ENCODE measurements at places on chromosomes 12 and 14.

GRCh38 chr12:89384807-89385206, 32.5 kb upstream of the DUSP6 start:
- DNase-seq, result no peak

DNA sequence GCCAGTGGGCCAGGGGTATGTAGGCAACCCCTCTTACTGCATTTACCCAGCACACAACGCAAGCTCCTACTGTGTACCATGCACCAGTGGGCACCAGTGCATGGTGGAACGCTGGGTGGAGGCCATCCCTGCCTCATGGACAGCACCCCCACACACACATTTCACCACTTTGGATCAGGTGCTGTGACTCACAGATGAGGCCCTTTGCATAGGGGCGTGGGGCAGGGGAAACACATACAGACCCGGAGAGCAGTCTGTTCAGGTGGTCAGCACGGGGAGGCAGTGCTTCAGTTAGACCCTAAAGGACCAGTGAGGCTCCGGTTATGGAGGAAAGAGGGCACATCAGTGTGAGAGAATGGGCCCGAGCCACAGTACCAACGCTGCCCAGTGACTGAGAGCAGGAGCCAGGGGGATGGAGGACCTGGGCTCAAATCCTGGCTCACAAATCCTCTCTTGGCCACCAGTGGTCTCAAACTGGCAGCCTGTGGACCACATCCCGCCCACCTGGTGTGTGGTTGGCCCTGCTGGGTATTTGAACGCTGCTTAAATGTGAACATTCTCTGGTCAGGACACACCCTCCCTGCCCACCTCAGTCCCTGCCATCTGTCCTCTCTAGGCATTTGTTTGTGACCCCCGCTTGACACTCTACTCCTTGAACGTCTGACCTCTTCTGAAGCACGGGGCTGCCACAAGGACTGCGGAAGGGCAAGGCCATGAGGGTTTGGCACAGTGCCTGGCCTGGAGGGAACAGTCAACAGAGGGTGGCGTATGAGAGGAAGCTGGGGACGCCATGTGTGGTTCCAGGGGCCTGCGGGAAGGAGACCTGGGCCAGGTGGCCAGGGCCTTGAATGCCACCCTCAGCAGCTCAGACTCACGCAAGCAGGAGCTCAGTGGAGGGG, 46.7 kb downstream of the FAM222A start:
- DNase-seq, result no peak

GRCh38 chr14:85573406-85573805, 43.5 kb downstream of the FLRT2 start:
- DNase-seq, result no peak

GRCh38 chr12:29533815-29534489, 36.5 kb upstream of the OVCH1 start:
- DNase-seq, result no peak

GRCh38 chr12:75317784-75318183, 12.3 kb downstream of the CAPS2 start:
- DNase-seq, result no peak

DNA sequence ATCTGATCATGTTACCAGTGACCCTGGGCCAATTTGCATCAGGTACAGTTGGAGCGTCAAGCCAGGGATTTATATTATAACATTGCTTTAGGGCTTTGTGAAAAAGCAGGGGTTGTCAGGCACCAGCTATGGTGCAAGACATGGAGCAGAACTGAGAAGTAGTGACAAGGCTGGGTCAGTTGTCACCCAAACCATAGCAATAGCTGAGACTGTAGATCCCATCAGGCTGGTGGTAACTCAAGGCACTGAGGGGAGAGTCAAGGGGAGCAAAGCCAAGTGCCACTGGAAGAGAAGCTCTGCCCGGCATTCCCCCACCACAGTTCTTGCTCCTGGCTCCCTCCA, 16.9 kb downstream of the BCL2L14 start:
- no peak for DNase-seq

GRCh38 chr12:64672925-64673409, 62.7 kb downstream of the RASSF3 start:
- DNase-seq, result no peak

DNA sequence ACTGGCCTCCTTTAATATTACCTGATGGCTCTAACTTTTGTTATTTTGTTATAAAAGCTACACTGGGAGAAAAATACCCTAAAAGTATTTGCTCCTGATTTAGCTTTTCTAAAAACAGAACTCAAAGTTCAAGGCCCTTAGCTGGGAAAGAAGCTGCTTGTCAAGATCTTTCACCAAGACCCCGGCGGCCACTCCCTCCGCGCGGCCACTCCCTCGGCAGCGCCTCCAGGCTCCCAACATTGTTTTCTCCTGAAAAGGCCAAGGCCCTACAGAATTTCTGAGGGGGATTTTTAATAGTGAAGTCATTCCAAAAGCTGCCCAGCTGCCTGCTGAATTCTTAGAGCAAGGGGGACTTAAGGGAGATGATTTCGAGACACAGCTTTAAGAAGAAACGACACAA, 96.4 kb downstream of the NTN4 start:
- no peak for DNase-seq

DNA sequence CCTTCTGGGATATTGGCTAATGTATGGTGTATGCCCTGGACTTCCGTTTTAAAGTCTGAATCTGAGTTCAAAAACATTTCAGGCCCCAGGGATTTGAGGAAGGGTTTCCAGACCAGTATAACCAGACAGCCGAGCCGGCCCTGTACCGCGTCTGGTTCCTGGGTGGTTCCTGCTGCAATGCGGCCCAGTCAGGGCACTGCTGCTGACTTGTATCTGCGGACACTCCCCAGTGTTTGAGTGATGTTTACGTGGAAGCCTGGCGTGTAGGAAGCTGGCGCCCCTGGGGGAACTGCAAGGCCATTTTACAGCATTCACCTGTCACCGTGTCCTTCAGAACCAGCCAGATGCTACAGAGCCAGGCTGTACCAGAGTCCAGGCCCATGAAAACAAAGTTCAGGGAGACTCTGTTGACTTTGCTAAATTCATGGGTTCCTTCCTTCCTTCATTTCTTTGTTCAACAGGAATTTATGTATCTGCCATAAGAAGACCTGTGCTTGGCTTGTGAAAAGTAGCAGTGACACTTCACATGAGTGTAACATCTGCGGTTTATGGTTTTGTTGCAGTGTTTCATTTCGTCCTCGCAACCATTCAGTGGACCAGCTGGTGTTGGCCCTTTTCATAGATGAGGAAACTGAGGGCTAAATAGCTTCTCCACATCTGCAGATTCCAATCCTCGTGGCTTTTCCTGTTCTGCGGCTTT, 16.8 kb downstream of the EML1 start:
- DNase-seq, result no peak

DNA sequence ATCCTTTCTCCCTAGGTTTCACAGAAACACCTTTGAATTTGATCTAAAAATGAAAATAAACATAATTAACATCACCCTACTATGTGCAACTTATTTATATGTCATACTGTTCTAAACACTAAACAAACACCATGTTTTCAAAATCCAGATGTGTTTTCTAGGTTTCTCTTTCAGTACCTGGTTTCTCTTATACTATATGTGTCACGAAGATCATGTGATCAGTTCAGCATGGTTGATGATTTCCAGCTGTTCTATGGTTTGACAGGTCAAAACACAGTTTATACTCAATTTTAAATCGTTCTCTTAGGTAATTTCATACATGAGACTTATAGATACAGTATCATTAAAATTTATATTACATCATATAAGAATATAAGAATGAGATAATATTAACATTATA, 373.1 kb downstream of the SOX5 start:
- no peak for DNase-seq

DNA sequence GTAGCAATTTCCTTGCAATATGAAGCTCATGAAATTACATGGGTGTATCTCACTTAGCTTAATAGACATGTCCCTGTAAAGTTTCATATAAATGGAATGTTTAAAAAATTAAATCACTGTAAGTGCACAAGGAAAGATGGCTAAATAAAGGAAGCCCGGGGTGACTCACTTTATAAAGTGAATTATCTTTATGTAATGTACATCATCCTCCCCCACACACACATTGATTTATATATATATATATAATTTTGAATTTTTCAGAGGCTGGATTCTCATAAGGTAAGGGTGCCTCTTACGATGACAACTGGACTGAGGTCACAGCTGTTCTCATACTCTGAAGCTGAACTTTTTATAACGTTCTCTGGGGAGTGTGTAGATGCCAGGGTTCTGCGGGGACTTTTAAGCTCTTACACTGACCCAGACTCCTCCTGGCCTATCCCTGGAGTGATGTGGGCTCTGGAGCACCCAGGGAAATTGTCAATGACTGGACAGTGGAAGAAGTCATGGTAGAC, 108.7 kb upstream of the HIF1A start:
- no peak for DNase-seq

- no peak for DNase-seq
These were observed 179.2 kb upstream of the RTL1 start for GRCh38 chr14:101082436-101083384.

Measured in activated naive CD4-positive, alpha-beta T cell (primary cell).